ENCODE measurements at places on chromosomes 2 and 18.

DNA sequence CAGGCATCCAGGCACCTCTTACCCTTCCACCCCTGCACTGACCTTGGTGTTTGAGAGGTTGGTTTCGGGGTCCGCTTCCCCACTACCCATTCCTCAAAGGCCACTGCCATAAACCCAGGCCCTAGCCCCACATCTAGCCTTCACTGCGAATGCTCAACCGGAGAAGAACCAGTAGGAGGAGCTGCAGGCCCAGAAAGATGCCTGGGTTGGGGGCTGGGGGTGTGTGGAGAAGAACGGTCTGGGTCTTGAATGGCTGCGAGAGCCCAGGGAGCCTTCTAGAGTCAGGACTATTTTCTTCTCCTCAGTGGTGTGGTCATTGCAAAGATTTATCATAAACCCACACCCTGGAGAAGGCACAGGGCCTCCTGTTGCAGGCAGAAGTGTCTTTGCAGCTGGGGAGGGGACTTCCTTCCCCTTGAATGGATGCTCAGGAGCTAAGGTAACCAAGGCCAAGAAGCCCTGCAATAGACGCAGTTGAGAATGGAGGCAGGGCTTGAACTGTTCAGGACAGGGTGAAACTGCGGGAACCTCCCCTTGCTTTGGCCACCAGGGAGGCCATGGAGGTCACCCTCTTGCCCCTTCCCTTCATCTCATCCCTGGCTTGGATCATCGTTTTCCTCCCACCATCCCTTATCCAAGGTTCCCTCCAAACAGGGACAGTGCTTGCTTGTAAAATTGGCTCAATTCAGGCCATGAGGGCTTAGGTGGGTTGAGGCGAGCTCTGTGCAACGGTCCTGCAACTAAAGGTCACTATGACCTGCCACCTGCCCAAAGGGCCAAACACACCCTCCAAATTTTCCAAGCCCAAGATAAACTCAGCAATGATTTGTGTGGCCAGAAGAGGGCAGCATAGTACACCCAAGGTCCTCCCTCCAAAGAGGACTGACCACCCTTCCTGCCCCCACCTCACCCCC, 20.9 kb downstream of the THNSL2 start:
- DNase-seq: peak; percentile 76

- DNase-seq: peak; percentile 74
Observed at GRCh38 chr2:96970910-96971309, 15.5 kb downstream of the FAM178B start.

DNA sequence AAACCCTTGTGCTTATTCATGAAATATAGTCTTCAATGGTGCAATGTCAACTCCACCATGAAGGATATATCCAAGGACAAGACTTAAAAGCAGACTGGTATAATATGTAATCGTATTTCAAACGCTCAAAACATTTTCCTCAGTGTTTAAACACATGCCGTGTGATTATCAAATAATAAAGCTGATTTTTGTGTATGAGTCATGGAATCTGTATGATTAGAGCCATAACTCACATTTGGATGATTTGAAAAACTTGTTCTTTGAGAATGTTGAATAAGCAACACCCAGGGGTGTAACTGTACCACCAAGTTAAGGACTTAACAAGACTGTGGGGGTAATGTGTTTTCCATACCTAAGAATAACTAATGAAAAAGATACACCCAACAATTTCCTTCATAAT, 215.3 kb downstream of the STK39 start:
- no peak for DNase-seq

DNA sequence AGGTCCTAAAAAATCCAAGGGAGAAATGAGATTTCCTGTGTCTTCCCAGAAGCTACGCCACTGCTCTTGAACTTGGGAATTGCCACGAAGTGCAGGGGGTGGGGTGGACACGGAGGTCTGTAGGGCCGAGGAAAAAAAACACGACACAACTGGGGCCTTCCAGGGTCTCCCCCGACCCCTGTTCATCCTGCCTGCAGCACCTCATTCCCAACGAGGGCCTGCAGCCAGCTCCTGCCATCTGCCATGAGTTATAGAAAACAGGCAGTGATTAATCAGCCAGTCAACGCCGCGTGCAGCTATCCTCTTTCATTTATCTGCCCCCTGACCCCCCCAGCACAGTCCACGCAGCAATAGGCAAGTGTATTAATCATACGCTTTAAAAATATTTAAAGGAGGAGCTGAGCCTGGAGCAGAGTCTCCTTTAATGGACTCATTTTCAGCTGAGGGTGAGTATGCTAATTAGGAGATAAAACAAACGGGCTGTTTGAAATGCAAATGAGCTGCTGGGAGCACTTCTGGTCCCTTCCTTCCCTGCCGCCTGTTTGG, 209.9 kb downstream of the TFCP2L1 start:
- DNase-seq: peak; percentile 84

- no peak for DNase-seq
Observed at GRCh38 chr2:117953231-117953630, 60.6 kb downstream of the CCDC93 start.

- DNase-seq: peak; percentile 73
Observed at GRCh38 chr2:163729636-163730273, 6.1 kb downstream of the FIGN start.

GRCh38 chr2:196170606-196171247, 651 bp downstream of the STK17B start:
- DNase-seq: peak; percentile 59

GRCh38 chr2:178863130-178863855, 56.1 kb upstream of the TTN start:
- no peak for DNase-seq

- no peak for DNase-seq
Observed at GRCh38 chr18:61742565-61743429, 150.0 kb downstream of the RNF152 start.

DNA sequence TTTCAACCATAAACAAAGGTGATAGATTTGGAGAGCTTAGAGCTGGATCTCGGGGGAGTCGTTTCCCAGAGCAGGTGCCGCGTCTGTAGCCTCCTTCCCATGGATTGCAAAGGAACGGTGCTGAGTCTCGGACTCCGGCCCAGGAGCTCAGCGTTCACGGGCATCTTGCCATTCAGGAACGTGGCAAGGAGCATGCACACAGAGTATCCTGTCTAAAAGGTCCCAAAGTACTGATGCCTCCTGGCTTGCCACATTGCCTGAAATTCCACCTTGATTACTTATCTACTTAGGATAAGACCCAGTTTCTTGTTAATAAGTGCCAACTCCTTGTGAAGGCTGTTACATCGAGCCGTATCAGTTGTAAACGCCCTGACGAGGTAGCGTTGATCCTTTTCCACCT, 197.8 kb upstream of the MYT1L start:
- no peak for DNase-seq

- DNase-seq: no peak
Observed at GRCh38 chr2:208250388-208250787, 4.5 kb downstream of the IDH1 start.

GRCh38 chr2:52879561-52879960, 888.0 kb upstream of the CHAC2 start:
- DNase-seq: no peak

DNA sequence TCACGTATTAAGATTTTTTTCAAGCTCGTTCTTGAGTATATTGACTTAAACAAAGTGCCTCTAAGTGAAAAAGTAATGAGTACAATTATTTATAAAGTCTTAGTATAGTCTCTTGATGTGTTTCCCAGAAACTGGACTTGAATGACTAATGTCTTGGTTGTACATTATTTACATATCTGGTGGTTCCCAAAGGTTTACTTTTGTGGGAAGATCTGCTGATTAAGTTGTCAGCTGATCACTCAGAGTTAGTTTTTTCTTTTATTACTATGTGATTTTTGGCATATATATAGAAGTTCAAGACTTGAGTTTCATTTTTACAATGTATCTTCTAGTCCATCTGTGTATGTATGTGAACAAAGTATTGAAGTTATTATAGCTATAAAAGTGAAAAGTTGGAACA, 29.5 kb downstream of the RNF144A start:
- no peak for DNase-seq

DNA sequence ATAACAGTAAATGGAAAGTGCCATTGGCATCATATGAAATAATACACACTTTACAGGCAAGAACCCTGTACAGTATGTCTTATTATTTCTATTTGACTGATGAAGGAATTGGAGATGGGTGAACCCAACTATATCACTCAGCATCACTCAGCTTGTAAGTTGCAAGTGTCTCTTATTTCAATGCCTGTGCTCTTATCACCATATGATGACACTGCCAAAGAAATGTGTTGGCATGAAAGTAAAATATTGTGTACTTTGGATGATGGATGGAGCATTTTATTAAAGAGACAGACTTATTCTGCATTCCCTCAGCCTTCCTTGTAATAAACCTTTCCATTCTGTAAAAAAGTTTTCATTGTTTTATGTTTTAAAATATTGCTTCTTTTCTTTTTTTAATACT, 927.5 kb upstream of the VRK2 start:
- DNase-seq: no peak

DNA sequence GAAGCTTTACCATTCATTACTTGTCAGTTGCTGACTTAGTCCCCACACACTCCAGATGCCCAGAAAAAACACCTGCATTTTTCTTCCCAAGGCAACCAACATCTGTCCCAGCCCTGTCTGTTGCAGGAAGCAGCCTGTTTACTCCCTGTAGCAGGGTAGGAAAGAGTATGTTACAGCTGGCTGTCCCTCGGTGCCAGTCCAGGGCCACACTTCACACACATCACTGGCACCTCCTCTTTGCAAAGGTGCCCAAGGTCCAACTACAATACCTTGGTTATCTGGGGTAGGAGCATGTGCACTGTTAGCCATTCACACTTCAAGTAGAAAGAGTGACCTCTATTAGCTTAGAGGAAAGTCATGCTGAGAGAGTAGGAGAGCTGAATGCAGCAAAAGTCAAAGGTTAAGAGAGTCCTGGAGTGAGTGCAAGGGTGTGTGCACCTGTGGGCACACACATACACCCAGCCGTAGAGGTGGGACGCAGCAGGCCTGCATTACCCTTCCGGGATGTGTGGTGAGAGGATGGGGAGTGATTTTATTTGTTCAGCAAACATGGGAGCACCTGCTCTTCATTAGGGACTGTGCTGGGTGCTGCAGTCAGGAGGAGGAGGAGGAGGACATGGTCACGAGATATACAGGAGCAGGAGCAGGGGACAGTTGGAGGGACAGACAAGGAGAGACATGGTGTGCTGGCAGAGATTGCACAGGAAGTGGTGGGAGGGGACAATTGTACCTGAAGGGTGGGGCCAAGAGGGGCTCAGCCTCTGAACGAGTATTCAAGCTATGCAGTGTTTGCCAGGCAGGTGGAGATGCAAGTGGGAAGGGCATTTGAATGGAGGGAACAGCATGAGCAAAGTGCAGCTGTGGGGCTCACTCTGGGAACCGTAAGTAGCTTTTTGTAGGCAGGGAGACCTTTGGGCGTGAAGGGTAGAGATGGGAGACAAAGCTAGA, 69.8 kb downstream of the TSN start:
- DNase-seq: peak; percentile 91

DNA sequence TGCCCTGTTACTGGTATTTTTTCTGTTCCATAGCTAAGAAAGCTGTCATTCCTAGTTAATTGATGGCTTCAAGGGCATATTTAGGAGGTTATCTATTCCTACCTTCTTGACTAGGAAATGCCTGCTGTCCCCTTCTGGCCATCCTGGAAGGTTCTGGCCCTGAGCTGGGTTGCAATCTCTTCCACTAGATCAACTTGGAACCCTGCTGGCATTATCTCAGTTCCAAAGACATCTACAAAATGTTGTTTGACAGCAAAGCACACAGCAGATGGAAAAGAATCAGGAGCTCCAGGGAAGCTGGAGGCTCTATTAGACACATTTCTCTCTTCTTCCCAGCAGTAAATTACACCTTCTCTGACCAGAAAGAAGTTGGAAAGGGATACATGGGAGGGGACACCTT, 192.1 kb downstream of the ARHGAP28 start:
- DNase-seq: no peak

DNA sequence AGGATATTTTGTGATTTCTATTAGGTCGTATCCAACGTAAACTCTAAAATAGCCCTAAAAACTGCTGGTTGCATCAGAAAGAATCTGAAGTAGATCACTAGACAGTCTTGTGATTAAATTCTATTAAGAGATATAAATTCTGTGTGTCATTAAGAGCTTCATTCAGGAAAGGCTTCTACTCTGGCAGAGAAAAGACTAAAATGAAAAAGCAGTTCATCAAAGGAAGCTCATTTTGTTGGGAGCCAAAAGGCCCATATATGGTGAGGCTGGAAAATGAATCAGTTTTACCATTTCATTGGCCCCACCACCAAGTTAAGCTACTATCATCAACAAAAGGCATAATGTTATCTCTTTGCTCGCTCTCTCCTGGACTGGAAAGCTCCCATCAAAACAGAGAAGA, 261.1 kb downstream of the SATB2 start:
- no peak for DNase-seq

- DNase-seq: no peak
Observed at GRCh38 chr2:106053116-106053515, 141.0 kb downstream of the UXS1 start.

DNA sequence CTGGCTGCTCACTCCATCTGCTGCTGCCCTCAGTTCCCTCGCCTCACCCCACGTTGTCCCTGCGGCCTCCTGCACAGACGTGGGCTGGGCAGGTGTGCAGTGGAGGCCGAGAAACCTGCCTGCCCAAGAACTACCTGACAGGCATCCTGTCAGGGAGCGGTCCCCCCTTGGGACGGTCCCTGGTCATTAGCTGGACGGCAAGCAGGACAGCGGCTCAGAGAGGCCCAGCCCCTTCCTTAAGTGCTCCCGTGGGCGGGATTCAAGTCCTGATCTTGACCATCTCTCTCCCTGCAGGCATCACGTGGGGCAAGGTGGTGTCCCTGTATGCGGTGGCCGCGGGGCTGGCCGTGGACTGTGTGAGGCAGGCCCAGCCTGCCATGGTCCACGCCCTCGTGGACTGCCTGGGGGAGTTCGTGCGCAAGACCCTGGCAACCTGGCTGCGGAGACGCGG, 11.3 kb downstream of the BOK start:
- no peak for DNase-seq

DNA sequence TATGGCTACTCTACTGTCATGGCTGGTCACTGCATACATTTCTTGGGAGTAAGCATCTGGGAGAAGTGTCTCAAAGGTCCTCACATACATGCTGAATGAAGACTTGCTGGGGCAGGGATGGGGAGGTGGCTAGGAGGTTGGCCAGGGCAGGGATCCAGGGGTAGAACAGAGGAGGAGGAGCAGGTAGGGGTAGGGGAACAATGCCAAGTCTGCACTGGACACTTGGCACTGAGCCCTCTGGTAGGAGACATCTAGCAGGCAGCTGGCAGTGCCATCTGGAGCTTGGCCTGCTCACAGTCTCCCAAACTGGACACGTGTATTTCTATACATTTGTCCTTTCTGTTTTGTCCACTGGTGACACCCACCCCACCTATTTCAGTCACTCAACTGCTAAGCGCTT, 62.7 kb upstream of the REV1 start:
- peak; percentile 89 for DNase-seq

DNA sequence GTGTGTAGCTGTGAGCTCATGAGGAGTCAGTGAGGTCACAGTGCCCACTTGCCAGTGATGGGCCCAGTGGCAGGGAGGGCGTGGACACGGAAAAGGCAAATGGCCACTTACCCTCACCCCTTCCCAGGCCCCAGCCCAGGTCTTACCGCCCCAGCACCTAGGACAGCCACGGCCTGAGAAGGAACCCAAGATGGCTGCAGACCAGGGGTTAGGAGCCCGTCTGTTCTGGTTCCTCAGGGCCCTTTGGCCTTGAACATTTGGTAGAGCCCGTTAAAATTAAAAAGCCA, 74.1 kb downstream of the EMX1 start:
- DNase-seq: no peak

GRCh38 chr2:97735161-97735561, 21.8 kb downstream of the ZAP70 start:
- DNase-seq: no peak

Measured in NCI-H69 (cell line).